ENCODE measurements at places on chromosomes 2 and 18.

DNA sequence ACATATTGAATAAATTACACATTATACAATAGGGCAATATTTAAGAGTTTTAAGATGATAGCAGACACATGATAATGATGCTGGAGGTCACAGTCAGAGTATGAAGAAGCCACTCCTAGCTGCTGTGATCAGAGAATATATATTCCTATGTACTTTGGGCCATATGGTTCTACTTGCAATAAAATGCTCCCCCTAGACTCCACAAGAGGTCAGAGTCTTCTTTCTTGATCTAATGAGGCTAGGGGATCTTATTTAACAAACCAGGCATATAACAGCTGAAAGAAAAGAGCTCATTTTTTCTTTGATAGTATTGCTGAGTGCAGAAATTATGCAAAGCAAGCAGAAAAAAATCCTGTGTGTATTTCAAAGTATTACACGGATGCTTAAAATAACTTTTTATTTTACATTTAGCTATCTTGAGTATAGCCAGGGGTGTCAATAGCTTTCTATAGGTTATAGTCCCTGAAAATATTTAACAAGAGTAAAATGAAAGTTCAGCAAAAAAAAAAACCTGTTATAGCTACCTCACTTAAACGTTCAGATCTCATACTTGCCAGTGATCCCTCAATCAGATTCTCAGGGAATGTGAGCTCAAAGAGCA lies 748.7 kb upstream of the CHAC2 start:
- no peak for DNase-seq

- no peak for DNase-seq
These were observed 9.1 kb downstream of the RPL31 start for GRCh38 chr2:101011152-101011551.

- no peak for DNase-seq
These were observed 21.7 kb downstream of the RBMS1 start for GRCh38 chr2:160471950-160472349.

- DNase-seq: no peak
These were observed 822 bp upstream of the GPD2 start for GRCh38 chr2:156435396-156435717.

DNA sequence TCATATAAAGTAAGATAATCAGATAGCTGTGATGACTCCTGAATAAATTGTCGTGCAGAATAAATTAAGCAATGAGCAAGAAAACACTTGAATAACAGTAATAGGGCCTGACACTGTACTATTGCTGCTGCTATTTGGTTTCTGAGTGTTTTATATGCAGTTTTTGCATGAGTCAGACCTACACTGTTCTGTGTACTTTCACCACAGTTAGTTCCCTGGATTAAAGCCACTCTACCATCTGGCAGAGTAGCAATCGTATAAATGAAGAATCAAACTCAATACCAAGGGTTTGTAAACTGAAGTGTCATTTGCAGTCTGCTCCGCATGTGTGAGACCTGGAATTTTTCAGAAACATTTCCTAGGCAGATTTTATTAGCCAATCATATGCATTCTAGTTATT lies 398.6 kb upstream of the CDH7 start:
- DNase-seq: no peak

DNA sequence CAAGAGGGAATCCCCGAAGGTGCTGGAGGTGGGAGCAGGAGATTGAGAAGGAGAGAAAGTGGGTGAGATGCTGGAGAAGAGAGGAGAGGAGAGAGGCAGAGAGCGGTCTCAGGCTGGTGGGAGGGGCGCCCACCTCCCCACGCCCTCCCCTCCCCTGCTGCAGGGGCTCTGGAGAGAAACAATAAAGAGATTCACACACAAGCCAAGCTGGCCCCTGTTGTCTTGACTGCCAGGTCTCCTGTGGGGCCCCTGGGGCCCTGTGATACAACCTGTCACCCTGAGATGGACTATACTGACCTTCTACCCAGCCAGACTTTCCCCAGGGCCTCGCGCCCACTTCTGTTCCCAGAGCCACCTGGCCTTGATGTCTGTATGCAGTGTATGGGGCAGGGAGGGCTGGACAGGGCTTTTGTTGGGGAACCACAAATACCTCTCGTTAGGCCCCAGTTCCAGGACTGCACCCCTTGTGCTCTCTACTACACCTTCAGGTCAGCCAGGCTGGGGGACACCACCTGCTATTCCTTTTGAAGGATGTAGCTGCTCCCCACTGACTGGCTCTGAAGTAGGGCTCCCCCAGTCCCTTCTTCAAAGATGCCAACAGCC lies 8.0 kb upstream of the SPEG start:
- no peak for DNase-seq

DNA sequence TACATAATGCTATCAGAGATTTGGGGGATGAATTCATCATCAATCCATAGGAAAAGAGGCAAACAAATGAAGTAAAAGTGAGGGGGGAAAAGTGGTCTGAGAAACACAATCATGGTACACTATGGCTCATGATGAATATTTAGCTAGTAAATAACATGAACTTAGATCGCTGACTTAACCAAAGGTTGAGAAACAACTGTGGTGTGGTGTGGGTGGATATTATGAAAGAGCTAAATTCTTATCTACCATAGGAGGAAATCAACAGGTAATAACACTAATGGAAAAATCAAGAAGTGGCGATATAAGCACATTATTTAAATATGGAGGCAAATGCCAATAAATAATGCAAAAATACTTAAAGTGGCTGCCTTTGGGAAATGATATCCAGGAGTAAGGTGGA lies 12.2 kb upstream of the TPRKB start:
- no peak for DNase-seq

GRCh38 chr2:72098935-72099334 lies 48.7 kb downstream of the CYP26B1 start:
- DNase-seq: no peak

DNA sequence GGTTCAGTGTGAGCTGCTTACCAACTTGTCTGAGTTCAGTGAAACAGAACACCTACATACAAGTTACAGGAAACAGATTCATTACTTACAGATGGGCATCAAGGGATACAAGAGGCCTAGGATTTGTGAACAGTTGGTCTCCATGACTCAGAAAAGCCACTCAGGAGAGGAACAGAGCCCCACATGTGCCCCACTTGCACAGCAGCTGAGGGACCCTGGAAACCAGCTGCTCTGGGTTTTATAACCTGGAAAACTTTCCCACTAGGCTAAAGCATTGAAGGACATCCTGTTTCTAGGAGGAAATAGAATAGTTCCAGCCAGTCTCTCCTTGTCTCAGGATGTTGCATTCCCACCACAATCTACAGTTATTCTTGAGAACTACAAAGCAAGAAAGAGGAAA lies 530.0 kb downstream of the ZNF804A start:
- DNase-seq: no peak

GRCh38 chr2:138086576-138086975 lies 122.3 kb downstream of the HNMT start:
- DNase-seq: no peak

GRCh38 chr2:96737251-96737650 lies 2.6 kb downstream of the LMAN2L start:
- no peak for DNase-seq

GRCh38 chr2:37854676-37855282 lies 70.3 kb upstream of the RMDN2 start:
- no peak for DNase-seq

DNA sequence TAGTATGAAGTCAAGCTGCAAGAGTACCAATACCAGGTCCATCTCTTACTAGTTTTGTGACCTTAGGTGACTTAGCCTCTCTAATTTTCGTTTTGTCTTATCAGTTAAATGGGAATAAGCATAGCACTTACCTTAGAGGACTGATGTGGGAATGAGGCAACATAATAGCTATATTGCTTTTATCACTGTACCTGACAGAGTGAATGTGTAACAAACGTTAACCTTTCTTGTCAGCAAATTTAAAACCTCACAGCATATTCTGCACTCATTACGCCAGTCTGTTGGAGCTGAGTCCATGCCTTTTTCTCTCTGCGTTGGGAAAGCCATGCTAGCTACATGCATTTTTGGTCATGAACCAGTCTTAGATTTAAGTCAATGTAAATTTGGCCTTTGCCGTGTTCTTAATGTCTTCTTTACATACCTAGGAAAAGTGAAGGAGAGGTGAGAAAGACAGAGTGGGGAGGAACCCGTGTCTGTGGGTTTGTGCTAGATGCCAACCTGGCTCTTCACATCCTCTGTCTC lies at the start of gene IL36B:
Gene IL36B (minus strand): TSS at position 472 of the 522 bp plus-strand sequence.
- DNase-seq: no peak

GRCh38 chr2:60356346-60356745 lies 197.1 kb downstream of the BCL11A start:
- no peak for DNase-seq

- no peak for DNase-seq
These were observed 332.4 kb upstream of the KYNU start for GRCh38 chr2:142545036-142545435.

DNA sequence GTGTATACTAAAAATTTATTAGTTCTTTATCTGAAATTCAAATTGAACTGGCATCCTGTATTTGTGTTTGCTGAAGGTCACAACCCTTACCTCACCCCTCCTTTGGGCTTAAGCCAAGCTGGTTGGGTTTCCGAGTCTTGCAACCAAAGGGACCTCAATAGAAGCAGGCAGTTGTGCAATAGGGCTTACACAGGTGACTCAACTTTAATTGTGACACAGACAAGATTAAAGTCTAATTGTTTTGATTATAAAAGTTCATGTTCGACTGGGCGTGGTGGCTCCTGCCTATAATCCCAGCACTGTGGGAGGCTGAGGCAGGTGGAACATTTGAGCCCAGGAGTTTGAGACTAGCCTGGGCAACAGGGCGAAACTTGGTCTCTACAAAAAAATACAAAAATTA lies 71.5 kb downstream of the RAB31 start:
- DNase-seq: no peak

- DNase-seq: no peak
These were observed 34.9 kb downstream of the FEZ2 start for GRCh38 chr2:36562973-36563532.

- no peak for DNase-seq
These were observed 24.4 kb downstream of the ZNF407 start for GRCh38 chr18:74622072-74622471.

DNA sequence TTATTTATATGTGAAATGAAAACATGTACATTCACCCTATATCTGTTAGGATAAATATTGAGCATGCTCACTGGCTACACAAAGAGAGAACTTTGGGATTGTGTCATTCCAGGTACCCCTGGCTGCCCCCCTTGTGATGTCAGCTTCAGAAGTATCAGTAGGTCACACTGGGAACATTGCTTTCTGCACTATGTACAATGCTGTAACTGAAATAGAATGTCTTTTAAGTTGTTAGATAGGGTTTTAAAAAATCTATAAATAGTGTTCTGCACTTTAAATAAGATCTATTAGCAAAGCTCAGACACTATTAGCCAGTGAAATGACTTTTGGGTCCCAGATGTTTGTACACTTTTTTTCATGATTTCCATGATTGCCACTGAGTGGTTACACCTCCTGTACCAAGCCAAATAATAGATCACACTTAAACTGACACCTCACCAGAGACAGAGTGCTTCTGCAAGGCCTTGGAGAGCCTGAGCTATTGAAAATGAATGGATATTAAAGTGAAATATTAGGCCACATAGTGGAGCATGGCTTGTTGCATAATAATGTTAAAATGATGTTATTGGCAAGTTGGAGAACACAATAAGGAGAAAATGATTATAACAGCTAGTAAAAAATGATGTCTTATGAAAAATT lies 297.0 kb upstream of the NXPH2 start:
- DNase-seq: no peak

DNA sequence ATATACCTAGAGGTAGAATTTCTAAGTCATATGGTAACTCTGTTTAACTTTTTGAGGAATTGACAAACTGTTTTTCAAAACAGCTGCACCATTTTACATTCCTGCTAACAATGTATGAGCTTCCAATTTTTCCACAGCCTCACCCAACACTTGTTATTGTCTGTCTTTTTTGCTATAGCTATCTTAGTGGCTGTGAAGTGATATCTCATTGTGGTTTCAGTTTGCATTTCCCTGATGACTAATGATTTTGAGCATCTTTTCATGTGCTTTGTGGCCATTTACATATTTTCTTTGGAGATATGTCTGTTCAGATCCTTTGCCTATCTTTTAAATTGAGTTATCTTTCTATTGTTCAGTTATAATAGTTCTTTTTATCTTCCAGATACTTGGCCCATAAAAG lies 273.8 kb downstream of the AGPS start:
- no peak for DNase-seq

GRCh38 chr2:147660680-147661079 lies 184.1 kb upstream of the ACVR2A start:
- no peak for DNase-seq

DNA sequence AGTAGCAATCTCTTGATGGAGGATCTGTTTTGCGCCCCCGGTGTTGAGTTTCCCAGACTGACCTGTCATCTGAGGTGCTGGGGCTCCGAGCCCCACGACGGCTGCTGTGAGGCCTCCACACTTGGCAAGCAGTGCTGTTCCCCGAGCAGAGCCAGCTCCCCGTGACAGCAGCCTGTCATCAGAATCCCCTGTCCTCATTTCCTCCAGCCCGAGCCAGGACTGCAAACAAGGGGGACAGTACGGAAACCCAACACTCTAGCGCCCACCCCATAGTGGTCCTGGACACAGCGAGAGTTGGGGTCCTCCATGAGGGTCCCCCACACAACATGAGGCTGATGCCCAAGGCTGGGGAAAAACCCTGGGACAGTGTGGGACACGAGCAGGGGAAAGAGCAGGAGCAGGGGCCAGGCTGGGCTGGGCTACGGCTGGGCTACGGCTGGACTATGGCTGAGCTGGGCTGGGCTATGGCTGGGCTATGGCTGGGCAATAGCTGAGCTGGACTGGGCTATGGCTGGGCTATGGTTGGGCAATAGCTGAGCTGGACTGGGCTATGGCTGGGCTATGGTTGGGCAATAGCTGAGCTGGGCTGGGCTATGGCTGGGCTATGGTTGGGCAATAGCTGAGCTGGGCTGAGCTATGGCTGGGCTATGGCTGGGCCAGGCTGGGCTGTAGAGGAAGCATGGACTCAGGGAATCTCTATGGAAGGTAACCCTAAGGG lies 1.5 kb upstream of the KLHL30 start:
- DNase-seq: no peak

GRCh38 chr18:35755369-35755768 lies 173.8 kb downstream of the GALNT1 start:
- no peak for DNase-seq

GRCh38 chr2:143933946-143934569 lies 585.9 kb downstream of the ZEB2 start:
- no peak for DNase-seq

DNA sequence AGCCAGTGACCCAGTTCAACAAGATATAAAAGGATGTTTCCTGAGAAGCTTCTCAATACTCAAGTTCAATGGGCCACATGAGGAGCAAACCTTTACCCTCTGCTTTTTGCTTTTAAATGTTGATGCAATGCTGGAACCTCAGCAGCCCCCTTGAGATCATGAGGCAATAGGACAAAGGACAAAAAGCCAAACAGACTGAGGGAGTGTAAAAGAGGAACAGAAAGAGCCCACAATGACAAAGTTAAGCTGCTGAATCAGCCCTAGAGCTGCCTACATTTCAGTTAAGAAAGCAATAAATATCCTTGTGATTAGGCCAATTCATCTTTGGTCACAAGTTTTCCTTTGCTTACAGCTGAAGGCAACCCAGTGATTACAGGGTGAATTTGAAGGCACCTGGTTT lies 76.9 kb downstream of the MRO start:
- no peak for DNase-seq

- DNase-seq: no peak
These were observed 12.6 kb downstream of the RELCH start for GRCh38 chr18:62199629-62200028.

Data from NCI-H2227 treated with DMSO at 0.1 percent for 48 hours (cell line).